ENCODE measurements at places on chromosomes 16 and 17.

GRCh38 chr16:35325936-35326335 is 1866.5 kb downstream of the TP53TG3F start:
- no peak for DNase-seq

DNA sequence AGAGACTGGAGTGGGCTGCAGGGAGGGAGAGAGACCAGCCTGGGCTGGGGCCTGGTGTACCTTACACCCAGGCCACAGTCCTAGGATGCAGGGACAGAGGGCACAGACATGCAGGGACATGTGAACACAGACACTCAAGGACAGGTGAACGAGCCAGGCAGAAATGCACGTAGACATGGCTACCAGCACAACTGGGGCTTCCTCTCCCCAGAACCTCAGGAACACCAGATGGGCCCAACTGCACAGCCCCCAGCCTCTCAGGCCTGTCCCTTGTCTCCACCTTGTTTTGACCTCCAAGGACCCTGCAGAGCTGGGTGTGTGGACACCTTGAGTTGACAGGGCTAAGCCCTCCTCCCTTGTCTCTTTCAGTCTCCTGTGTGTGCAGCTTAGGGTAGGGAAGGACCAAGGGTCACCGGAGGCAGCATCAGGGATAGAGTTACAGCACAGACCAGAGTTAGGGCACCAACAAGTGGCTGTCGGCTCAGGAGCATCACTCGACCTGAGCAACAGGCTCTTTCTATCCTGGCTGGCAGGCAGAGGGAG is 9.2 kb downstream of the SEZ6 start:
- DNase-seq = no peak

- no peak for DNase-seq
Observed at GRCh38 chr17:2123375-2124251, 68.7 kb downstream of the HIC1 start.

DNA sequence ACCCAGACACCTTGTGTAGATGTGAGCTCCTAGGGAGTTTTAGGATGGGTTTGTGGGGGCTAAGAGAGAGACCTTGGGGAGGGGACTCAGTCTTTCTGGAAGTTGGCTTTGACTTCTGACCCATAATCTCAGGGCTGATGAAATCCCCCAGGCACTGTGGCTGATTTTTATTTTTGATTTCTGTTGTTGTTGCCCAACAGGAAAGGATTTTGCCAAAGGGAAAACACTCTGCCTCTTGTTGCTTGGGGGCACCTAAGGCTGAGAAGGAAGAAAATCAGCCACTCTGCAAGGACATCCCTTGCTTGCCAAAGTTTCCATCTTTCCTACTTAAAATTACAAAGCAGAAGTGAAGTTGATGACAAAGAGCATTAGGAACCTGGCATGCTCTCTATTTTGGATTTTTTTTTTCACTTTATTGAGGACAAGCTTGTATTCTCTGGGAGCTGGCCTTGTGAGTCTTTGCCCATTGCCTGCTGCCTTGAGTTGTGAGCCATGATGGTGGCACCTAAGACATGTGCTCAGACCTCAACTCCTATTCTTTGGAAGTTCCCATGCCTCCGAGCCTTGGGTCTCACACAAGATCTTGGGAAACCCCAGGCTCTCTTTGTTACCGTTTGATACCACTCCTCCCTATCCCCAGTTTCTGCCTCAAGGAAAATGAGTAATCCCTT is 3.2 kb upstream of the C1QTNF1 start:
- DNase-seq = no peak

DNA sequence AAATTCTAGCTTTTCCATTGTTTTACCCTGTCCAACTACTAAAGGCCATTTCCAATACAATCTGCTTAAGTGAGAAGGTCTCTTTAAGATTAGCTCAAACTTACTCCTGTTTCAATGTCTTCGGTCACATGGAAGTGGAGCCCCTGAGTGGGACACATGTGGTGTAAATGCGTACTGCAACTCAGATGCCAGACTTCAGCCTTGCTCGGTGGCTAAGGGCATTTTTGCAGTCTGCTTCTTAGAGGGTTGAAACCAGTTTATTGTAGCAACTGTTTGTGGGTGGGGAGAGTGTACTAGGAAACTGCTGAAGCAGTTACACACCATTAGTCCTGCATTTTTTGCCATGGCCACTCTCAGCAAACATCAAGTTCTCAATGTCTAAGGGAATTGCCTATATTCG is 140.6 kb downstream of the PARN start:
- no peak for DNase-seq

- no peak for DNase-seq
Observed at GRCh38 chr17:69711541-69711940, 297.0 kb downstream of the MAP2K6 start.

DNA sequence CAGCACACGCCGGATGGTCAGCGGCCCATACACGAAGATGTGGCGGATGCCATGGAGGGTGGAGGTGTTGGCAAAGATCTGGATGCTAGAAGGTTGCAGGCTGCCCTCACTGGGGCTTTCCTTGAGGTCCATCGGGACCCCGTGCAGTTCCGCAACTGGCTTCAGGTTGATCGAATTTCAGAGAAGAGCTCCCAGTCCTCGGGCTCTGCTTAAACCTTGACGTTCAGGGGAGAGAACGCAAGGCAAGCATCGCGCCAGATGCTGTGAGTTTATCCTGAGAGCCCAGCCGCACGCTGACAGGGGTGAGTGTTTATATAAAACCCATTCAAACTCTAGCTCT is 98.7 kb upstream of the CCL2 start:
- DNase-seq = no peak

- DNase-seq = peak; percentile 16
Observed at GRCh38 chr17:83125515-83126274, 46.3 kb downstream of the METRNL start.

GRCh38 chr17:71666047-71666446 is 454.8 kb upstream of the SOX9 start:
- no peak for DNase-seq
